Stimulated activated CD8-positive, alpha-beta memory T cell treated with anti-CD3 and anti-CD28 coated beads, Interleukin-15, amount 100 ng/mL, for 48 hours (primary cell): ENCODE measurements at places on chromosomes 2 and 18.

DNA sequence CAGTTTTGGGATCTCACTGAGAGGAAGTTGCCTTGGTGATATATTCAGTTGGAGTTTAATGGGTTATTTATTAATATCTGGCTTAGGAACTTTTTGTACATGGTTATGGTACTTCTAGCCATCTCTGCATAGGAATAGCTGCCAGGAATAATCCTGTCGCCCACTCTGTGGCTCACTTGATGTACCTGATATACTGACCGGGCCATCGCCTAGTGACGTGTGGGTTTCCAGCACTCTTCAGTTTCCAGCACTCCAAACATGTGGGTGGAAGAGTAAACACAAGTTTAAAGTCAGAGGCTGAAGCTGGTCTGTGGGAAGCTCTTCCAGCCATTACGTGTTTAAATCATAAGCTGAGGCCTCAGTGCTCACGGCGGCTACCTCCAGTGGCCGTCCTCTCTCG, 44.3 kb upstream of the AGAP1 start:
- DNase-seq: no peak

GRCh38 chr18:11880586-11881304, 27.4 kb downstream of the MPPE1 start:
- DNase-seq: no peak

- DNase-seq: no peak
These were observed 37.7 kb downstream of the TPO start for GRCh38 chr2:1450915-1451314.

- DNase-seq: no peak
These were observed 109.7 kb upstream of the SP3 start for GRCh38 chr2:174074831-174075230.

- no peak for DNase-seq
These were observed 152.2 kb downstream of the ESCO1 start for GRCh38 chr18:21448299-21448698.
